Activated CD4-positive, alpha-beta T cell treated with anti-CD3 and anti-CD28 coated beads, Interleukin-2, amount 50 U/mL, for 24 hours (primary cell): ENCODE measurements at places on chromosomes 4 and X.

GRCh38 chrX:136185401-136186022 lies 38.2 kb downstream of the FHL1 start:
- no peak for DNase-seq

DNA sequence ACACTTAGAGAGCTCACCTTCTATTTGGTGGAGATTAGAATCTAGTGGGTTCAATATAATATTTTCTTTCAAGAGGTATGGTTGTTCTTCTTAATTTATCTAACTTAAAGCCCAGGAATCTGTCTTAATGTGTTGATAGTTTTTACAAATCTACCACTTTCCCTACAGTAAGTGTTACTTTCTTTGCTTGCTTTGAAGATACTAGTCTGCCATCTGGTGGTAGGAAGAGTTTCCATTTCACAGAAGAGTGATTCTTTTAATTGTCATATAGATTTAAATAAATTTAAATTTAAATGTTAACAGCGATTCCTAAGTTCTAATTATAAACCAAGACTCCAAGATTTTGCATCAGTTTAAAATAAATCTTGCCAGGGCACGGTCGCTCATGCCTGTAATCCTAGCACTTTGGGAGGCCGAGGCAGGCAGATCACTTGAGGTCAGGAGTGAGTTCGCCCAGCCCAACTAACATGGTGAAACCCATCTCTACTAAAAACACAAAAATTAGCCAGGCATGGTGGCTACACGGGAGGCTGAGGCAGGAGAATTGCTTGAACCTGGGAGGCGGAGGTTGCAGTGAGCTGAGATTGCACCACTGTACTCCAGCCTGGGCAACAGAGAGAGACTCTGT lies 43.5 kb downstream of the NUDT9 start:
- no peak for DNase-seq

DNA sequence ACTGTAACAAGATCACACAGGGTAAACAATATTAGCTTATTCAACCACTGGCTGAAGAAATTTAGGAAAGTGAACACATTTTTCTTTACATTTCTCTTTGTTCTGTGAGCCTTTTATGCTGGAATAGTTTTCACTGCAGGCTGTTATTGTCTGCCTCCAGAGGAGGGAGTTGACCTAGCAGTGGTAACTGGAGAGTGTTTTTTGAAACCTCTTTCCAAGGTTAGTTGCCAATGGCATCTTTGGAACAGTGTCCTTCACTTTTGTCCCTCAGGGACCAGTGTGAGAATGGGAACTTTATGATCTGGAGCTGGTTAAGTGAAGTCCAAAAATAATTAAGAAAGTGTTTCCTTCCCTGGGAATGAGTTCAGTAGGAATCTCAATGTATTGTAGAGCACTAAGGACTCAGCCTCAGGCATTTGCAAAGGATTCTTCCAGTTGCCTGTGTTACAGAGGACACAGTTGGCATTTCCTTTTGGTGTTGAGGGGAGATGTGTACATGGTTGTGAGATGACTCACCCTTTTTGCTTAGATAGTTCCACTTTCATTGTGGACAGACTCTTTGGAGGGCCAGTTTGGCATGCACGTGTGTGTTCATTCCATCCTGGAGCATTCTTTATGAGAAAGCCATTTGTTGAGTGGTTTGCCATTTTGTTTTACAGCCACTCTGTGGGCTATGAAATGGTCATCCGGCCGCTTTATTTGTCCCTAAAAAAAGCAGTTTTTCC lies 61.3 kb downstream of the AR start:
- DNase-seq = no peak

DNA sequence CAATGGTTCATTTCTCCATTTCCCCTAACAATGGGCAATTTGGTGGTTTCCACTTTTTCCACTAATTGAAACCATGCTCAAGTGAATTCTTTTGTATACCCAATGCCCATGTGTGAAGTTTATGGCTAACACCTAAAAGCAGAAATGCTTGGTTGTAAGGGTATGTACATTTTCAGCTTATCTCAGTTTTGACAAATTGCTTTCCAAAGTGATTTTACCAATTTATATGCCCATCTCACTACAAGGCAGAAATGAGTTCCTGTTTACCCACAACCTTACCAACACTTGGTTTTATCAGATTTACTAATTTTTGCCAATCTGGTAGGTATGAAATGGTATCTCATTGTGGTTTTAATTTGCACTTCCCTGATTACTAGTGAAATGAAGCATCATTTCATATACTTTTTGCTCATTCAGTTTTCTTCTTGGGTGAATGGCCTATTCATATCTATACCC lies 14.8 kb downstream of the GPR34 start:
- no peak for DNase-seq

DNA sequence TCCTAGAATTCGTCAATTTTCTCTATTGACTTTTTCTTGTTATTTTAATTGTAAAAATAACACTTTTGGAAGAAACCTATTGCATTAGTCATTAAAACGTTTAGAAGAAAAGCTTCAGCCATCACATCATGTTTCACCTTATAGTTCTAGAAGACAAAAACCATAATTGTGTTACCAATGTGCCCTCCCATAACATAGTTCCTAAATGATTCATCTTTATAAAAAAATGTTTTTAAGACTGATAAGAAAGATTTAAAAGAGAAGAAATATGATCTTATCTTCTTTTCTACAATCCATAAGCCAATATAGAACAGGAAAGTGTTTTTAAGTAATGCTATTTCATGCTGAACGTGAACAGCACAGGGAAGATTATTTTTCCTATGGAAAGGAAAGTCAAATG lies 316.6 kb upstream of the NDST4 start:
- DNase-seq = no peak

GRCh38 chrX:120514236-120514635 lies 45.1 kb upstream of the LAMP2 start:
- no peak for DNase-seq

DNA sequence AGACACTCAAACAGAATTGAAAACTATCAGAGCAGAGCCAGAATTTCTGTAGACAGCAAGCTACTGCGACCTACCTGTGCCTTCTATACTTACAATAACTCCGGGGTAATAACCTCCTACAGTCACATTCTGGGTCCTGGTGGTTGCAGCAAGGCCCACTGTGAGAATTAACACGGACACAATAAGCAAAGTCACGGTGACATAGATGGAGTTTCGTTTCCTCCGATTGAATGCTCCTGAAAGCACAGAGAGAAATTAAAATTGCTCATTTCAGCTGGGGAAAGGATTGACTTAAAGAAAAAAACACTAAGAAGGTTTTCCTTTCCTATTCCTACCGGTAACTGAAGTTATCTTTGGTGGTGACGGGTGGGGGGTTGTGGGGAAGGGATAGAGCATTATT lies 7.0 kb downstream of the TMEM255A start:
- DNase-seq = no peak

GRCh38 chr4:182019148-182019652 lies 224.0 kb upstream of the TENM3 start:
- no peak for DNase-seq
